Type B pancreatic cell (in vitro differentiated cells): ENCODE measurements at places on chromosomes 12 and 14.

- DNase-seq, result no peak
Measured at GRCh38 chr14:21539189-21539940, 13.2 kb upstream of the SALL2 start.

GRCh38 chr12:57153415-57153997 is 6.1 kb upstream of the LRP1-AS start:
- DNase-seq, result no peak

DNA sequence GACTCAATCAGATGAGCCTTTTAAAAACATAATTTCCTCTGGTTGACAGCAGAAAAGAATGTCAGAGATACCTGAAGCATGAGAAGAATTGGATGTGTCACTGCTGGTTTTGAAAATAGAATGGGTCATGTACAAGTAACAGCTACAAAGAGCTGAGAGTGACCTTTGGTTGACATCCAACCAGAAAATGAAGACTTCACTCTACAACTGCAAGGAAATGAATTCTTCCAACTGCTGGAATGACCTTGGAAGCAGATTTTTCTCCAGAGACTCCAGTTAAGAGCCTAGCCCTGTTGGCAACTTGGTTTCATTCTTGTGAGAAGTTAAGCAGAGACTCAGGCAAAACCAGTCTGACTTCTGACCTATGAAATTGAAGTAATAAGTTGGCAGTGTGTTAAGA is 505.9 kb downstream of the SLC16A7 start:
- DNase-seq, result no peak

DNA sequence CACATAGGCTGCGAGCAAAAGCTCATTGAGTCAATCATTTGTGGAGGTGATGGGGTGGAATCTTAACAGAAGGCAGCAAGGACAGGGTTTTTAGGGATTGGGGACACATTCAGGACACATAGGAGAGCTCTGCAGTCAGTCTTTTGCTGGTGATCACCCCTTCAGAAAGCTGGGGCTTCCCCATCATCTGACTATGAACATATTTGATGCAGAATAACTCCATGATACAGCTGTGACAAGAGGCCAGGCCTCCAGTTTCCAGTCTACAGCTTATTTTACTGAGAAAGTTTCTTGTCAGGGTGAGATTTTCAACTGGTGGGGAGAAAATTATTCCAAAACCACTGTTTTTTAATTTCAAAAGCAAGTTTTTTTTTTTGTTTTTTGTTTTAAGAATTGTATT is 134.2 kb downstream of the TMEM30B start:
- no peak for DNase-seq

GRCh38 chr12:43761500-43761899 is 2.7 kb downstream of the IRAK4 start:
- DNase-seq, result no peak

GRCh38 chr12:113239811-113240331 is 18.6 kb downstream of the TPCN1 start:
- no peak for DNase-seq

DNA sequence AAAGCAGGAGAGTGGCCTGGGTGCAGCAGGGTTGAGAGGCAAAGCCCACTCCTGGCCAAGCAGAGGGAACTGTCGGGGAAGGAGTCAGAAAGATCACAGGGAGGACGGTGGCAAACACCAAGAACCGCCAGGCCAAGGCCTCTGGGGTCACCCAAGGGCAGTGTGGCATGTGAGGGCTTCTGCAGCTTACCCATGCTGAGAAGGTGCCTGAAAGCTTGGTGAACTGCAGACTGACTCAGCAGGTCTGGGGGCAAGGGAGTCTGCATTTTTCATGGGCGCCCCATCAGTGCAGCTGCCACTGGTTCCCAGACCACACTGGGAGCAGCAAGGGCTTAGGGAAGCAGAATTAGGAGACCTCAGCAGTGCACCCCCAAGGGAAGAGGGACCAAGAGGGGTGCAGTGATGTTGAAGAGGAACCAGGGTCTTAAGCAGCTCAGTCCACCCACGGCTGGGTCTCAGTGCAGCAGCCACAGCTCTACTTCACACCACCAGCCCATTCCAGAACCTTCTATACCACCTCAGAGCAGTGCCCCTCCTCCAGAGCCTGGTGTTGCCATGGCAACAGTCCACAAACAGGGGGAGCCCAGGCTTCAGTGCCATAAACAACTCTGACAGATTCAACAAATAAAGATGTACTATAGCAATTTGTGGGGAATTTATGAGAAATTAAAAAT is 59.4 kb downstream of the ITPK1 start:
- DNase-seq, result no peak

- no peak for DNase-seq
Measured at GRCh38 chr12:70733385-70733784, 96.2 kb upstream of the PTPRB start.
